Stimulated activated CD8-positive, alpha-beta memory T cell treated with anti-CD3 and anti-CD28 coated beads, Interleukin-7, amount 100 ng/mL, for 48 hours (primary cell): ENCODE measurements at places on chromosomes 7 and 10.

- DNase-seq, result no peak
Observed at GRCh38 chr10:5656737-5657579, 9.4 kb downstream of the ASB13 start.

GRCh38 chr7:30616318-30616717 lies 21.6 kb downstream of the GARS1 start:
- DNase-seq, result no peak

DNA sequence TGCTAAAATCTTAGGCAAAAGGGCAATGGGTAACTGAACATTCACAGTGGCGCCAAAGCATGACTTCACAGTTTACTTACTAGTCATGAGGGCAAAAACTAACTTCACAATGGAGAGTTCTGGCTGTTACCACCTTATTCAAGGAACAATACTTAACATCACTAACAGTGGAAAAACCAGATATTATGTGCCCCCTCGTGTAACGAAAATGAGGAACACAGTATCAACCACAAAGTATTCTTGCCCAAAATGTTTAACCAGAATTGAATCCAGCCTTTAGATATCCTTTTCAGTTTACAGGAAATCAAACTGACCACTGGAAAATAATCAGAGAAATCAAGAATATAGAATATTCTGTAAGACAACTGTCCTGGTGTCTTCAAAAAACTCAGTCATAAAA lies 9.5 kb downstream of the C7orf25 start:
- no peak for DNase-seq

- DNase-seq, result no peak
Observed at GRCh38 chr7:46321556-46322205, 400.6 kb upstream of the IGFBP3 start.

DNA sequence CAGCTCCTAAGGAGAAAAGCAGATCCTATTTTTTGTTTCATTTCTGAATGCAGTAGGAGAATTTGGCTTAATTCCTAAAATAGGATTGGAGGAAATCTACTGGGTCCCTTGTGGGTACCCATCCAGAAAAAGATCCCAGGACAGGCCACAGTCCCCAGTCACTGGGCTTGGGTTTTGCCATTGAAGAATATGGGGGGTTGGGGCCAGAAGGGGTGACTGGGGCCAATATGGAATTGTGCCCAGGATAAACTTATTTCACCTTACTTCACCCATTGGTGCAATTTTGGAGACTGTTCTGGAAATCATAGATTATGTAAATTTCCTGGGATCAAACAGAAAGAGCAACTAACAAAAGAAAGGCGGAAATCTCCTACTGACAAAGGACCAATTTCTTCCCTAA lies 5.0 kb downstream of the HOXA5 start:
- no peak for DNase-seq

- no peak for DNase-seq
Observed at GRCh38 chr10:52918714-52919305, 146.2 kb upstream of the MBL2 start.
